ENCODE measurements at places on chromosomes 6 and 20.
A peak's percentile ranks its signal among the peaks of the same experiment; 100 is the strongest.

DNA sequence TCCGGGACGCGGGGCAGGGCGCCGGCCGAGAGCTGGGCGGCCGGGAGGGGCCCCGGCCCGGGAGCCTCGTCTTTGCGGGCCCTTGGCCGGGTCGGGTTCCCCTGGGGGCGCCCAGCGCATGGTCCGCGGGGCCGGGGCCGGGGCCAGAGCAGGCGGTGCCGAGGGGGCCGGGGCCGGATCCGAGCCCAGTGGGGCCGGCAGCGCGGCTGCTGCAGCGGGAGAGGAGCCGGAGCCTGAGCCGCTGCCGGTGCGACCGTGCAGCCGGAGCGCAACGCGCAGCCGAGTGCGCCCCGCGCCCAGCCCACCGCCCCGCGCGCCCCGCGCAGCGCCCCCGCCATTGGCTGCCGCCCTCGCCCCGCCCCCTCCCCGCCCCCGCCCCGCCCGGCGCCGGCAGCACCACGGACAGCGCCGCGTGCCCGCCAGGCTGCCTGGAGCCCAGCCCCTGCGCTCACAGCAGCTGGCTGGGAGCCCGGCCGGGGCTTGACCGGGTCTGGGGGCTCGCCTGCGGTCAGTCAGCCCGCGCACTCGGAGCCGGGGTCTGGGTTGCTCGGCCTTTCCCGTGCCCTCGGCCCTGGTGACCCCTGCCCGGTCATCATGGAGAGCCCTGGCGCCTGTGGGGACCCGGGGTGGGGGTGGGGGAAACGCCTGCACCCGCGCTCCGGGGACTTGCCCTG, at the start of gene HRH3:
TSS of gene HRH3 (minus strand) at position 287 of the 674 bp plus-strand sequence. CDS start 308 bp downstream, outside the sequence.
- peak; percentile 49 for DNase-seq

GRCh38 chr20:32201296-32201976, 6.1 kb downstream of the PLAGL2 start:
- no peak for DNase-seq

- DNase-seq, result no peak
These were observed 38.4 kb upstream of the EIF2S2 start for GRCh38 chr20:34150306-34151000.

GRCh38 chr6:114564302-114564933, 221.6 kb upstream of the HS3ST5 start:
- DNase-seq, result no peak

- DNase-seq, result no peak
These were observed 243.9 kb upstream of the TENT5A start for GRCh38 chr6:81996414-81996813.
